Activated CD4-positive, alpha-beta T cell treated with anti-CD3 and anti-CD28 coated beads, Interleukin-2, amount 10 ng/mL, durations not matched to agents 7 days and 5 days (primary cell): ENCODE measurements at places on chromosomes 12 and 14. TPM values are rescaled to one million over a fixed set of nuclear protein-coding genes. Genes with fewer than 3 reads are reported as not detected.

Gene HCAR2
- total RNA-seq, result not detected

- no peaks in the 10 kb centered on the region for H3K4me1 ChIP-seq
- H3K36me3 ChIP-seq, result no peaks in the 10 kb centered on the region
- DNase-seq, result no peak
- no peak overlapping the region for H3K27ac ChIP-seq
Observed at GRCh38 chr14:101232340-101233020, 328.8 kb upstream of the DIO3 start.

GRCh38 chr14:101097109-101097793, 193.7 kb upstream of the RTL1 start:
- no peak for DNase-seq
- H3K4me1 ChIP-seq, result no peaks in the 10 kb centered on the region
- H3K36me3 ChIP-seq, result no peaks in the 10 kb centered on the region
- no peak overlapping the region for H3K4me3 ChIP-seq
- H3K27me3 ChIP-seq, result peaks cover 21% of the 10 kb centered on the region
- no peak overlapping the region for H3K27ac ChIP-seq

DNA sequence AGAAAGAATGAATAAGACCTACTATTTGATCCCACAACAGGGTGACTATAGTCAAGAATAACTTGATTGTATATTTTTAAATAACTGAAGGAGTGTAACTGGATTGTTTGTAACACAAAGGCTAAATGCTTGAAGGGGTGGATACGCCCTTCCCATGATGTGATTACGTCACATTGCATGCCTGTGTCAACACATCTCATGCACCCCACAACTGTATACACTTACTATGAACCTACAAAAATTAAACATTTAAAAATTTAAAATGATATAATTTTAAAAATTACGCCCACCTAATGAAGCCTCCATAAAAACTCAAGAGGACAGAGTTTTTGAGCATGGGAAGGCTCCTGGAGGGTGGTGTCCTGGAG, 94.5 kb downstream of the SCARB1 start:
- H3K4me1 ChIP-seq, result peaks cover 20% of the 10 kb centered on the region
- no peak overlapping the region for H3K27ac ChIP-seq
- H3K36me3 ChIP-seq, result no peaks in the 10 kb centered on the region
- no peak overlapping the region for H3K4me3 ChIP-seq

DNA sequence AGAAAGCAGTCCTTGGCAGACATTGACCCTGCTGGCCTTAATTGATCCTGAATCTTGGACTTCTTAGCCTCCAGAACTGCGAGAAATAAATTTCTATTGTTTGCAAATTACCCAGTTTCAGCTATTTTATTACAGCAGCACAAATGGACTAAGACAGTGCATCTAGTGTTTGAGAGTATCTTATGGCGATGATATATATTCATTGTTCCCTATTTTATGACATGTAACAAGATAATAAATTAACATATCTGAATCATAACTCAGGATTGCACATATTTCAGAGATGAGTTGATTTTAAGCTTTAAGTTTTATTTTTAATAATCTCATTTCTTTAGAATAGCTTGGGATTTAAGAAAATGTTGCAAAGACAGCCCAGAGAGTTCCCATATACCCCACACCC, 167.4 kb upstream of the FOXG1 start:
- DNase-seq, result no peak
- H3K27ac ChIP-seq, result no peak overlapping the region
- no peaks in the 10 kb centered on the region for H3K36me3 ChIP-seq
- H3K27me3 ChIP-seq, result no peaks in the 10 kb centered on the region
- H3K4me1 ChIP-seq, result no peaks in the 10 kb centered on the region
- no peak overlapping the region for H3K4me3 ChIP-seq

Gene ZC2HC1C
- 3.3 TPM for total RNA-seq

GRCh38 chr14:94355191-94355794, 32.2 kb upstream of the SERPINA6 start:
- DNase-seq, result peak; percentile 9
- no peak overlapping the region for H3K27ac ChIP-seq
- H3K27me3 ChIP-seq, result peaks cover 13% of the 10 kb centered on the region

Gene IFNG
- total RNA-seq, result 2.8 TPM

Gene OR4E2
- not detected for total RNA-seq

Gene FAM234B
- 4.4 TPM for total RNA-seq

GRCh38 chr12:12689647-12690300, 6.2 kb downstream of the GPR19 start:
- no peaks in the 10 kb centered on the region for H3K27me3 ChIP-seq
- peaks cover 27% of the 10 kb centered on the region for H3K36me3 ChIP-seq
- no peak overlapping the region for H3K27ac ChIP-seq
- no peak for DNase-seq
- H3K4me3 ChIP-seq, result no peak overlapping the region

Gene FAM186B
- 0.15 TPM for total RNA-seq

Gene TAPBPL
- 45.8 TPM for total RNA-seq

GRCh38 chr12:122184517-122184916, 1.6 kb downstream of the LRRC43 start:
- no peak overlapping the region for H3K27ac ChIP-seq
- H3K27me3 ChIP-seq, result peaks cover 11% of the 10 kb centered on the region
- H3K4me1 ChIP-seq, result peaks cover 14% of the 10 kb centered on the region
- DNase-seq, result no peak
- peak overlapping the region; percentile 13 for H3K4me3 ChIP-seq

DNA sequence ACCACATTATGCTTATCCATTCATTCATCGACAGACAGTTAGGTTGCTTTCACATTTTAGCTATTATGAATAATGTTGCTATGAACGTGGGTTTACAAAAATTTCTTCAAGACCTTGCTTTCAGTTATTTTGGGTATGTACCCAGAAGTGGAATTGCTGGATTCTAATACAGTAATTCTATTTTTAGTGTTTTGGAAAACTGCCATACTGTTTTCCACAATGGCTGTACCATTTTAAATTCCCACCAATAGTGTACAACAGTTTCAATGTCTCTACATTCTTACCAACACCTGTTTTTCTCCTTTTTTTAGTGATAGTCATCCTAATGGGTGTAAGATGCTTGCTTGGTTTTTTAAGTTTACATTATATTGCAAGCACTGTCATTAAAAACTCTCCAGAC, 147.5 kb downstream of the ZFP36L1 start:
- H3K27me3 ChIP-seq, result no peaks in the 10 kb centered on the region
- no peak overlapping the region for H3K27ac ChIP-seq
- peaks cover under 1% of the 10 kb centered on the region for H3K4me1 ChIP-seq
- H3K36me3 ChIP-seq, result peaks cover 3% of the 10 kb centered on the region
- DNase-seq, result no peak
- H3K4me3 ChIP-seq, result no peak overlapping the region

DNA sequence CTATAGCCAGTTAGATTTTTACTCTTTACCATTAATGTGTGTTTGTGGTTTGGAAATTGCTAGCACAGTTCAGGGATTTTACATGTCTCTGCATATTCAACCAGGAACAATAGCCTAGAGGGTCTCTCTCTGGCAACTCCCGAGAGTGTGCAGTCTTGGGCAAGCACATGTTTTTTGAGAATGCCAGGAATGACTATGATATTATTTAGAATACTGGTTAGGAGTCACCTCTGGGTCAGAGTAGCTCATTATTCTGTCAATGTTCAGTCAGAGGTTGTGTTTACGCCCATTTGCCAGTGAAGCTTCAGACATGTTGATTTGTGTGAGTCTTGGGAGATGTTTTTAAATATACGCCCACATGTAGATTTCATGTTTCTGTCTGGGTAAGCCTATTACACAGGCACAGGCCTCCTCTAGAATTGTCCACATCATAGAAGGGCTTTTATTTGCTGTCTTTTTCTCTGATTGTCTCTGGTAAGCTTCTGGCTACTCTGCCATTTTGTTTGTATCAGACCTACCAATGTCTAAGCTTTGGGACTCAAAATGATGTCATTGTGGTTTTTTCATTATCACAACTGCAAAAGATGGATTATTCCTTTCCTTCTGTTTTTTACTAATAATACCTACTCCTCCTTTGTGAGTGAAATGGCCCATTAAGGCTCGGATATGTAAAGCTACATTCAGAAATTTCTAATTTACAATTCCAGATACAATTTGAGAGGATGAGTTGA, 203.1 kb upstream of the PPFIA2 start:
- no peak overlapping the region for H3K4me3 ChIP-seq
- H3K27me3 ChIP-seq, result peaks cover 9% of the 10 kb centered on the region
- H3K27ac ChIP-seq, result no peak overlapping the region
- H3K36me3 ChIP-seq, result no peaks in the 10 kb centered on the region

GRCh38 chr14:95191445-95192199, 34.3 kb upstream of the DICER1 start:
- H3K4me3 ChIP-seq, result no peak overlapping the region
- peaks cover 12% of the 10 kb centered on the region for H3K27me3 ChIP-seq
- no peaks in the 10 kb centered on the region for H3K36me3 ChIP-seq
- no peaks in the 10 kb centered on the region for H3K4me1 ChIP-seq

DNA sequence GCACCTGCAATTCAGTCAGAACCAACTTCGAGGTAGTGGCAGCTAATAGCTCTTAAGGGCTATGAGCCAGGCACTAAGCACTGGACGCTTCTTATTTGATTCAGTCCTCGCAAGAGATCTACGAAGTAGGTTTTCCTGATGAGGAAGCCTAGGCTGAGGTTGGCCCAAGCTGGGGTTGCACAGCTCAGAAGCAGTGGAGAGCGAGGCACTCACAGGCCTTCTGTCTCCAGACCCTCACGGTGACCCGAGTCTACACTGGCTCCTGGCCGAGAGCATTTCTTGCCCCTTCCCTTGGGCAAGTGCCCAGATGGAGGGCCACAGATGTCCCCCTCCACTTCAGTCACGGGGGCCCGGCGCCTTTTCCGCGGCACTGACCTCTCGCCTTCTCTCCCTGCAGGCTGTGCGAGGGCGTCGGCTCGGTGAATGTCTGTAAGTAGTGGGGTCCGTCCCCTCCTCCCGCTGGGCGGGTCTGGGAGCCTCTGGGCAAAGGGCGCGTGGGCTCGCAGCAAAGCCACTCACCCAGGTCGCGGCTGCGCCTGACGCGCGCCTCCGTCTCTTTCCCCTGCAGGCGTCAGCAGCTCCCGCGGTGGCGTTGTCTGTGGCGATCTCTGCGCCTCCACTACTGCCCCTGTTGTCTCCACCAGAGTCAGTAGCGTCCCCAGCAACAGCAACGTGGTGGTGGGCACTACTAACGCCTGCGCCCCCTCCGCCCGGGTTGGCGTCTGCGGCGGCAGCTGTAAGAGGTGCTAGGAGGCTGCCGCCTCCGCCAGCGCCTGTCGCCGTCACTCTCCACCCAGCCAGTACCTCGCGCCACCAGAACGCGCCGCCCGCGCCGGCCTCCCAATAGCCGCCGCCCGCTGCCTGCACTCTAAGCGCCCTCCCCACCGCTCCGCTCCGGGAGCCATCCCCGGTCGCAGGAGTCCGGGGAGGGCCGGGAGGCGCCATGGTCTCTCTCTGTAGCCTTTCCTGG, 13.1 kb downstream of the KRT83 start:
- peaks cover 66% of the 10 kb centered on the region for H3K27me3 ChIP-seq
- H3K4me1 ChIP-seq, result peaks cover 19% of the 10 kb centered on the region
- peak; percentile 41 for DNase-seq
- peak overlapping the region; percentile 45 for H3K4me3 ChIP-seq
- H3K27ac ChIP-seq, result no peak overlapping the region

GRCh38 chr12:12039897-12040296, 30.8 kb upstream of the BCL2L14 start:
- peaks cover 15% of the 10 kb centered on the region for H3K27me3 ChIP-seq
- DNase-seq, result no peak
- no peaks in the 10 kb centered on the region for H3K36me3 ChIP-seq
- no peak overlapping the region for H3K27ac ChIP-seq
- H3K4me1 ChIP-seq, result no peaks in the 10 kb centered on the region

Gene INHBC
- total RNA-seq, result not detected

GRCh38 chr14:79177106-79177505, 1006.9 kb downstream of the NRXN3 start:
- H3K4me3 ChIP-seq, result no peak overlapping the region
- no peak for DNase-seq
- H3K36me3 ChIP-seq, result no peaks in the 10 kb centered on the region
- no peaks in the 10 kb centered on the region for H3K4me1 ChIP-seq

Gene ELK3
- 27.3 TPM for total RNA-seq

GRCh38 chr14:98167705-98168104, 1104.3 kb downstream of the BCL11B start:
- peaks cover 92% of the 10 kb centered on the region for H3K4me1 ChIP-seq
- DNase-seq, result peak; percentile 55
- H3K27me3 ChIP-seq, result no peaks in the 10 kb centered on the region

Gene CPNE8
- 3.7 TPM for total RNA-seq

Gene TAS2R43
- 1.7 TPM for total RNA-seq

DNA sequence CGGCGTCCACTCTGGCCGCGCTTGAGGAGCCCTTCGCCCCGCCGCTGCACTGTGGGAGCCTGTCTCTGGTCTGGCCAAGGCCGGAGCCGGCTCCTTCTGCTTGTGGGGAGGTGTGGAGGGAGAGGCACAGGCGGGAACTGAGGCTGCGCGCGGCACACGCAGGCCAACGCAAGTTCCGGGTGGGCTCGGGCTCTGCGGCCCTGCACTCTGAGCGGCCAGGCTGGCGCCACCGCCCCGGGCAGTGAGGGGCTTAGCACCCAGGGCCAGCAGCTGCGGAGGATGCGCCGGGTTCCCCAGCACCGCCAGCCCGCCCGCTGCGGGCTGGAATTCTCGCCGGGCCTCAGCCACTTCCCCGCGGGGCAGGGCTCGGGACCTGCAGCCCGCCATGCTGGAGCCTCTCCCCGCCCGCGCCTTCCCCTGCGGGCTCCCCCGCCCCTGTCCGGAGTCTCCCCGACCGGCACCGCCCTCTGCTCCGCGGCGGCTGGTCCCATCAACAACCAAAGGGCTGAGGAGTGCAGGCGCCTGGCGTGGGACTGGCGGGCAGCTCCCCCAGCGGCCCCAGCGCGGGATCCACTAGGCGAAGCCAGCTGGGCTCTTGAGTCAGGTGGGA, 921.2 kb upstream of the FOXG1 start:
- no peak overlapping the region for H3K27ac ChIP-seq
- H3K4me3 ChIP-seq, result no peak overlapping the region
- no peaks in the 10 kb centered on the region for H3K27me3 ChIP-seq
- no peaks in the 10 kb centered on the region for H3K36me3 ChIP-seq
- DNase-seq, result no peak
- H3K4me1 ChIP-seq, result no peaks in the 10 kb centered on the region

Gene LHX5
- total RNA-seq, result not detected

GRCh38 chr14:99675382-99675835, 8.7 kb upstream of the CYP46A1 start:
- peaks cover 17% of the 10 kb centered on the region for H3K4me1 ChIP-seq
- no peaks in the 10 kb centered on the region for H3K36me3 ChIP-seq
- H3K27me3 ChIP-seq, result peaks cover 5% of the 10 kb centered on the region
- no peak overlapping the region for H3K4me3 ChIP-seq

- H3K4me3 ChIP-seq, result no peak overlapping the region
- H3K36me3 ChIP-seq, result no peaks in the 10 kb centered on the region
- no peak overlapping the region for H3K27ac ChIP-seq
- H3K27me3 ChIP-seq, result no peaks in the 10 kb centered on the region
- H3K4me1 ChIP-seq, result no peaks in the 10 kb centered on the region
- no peak for DNase-seq
Observed at GRCh38 chr12:71124835-71125460, 32.9 kb downstream of the TSPAN8 start.

DNA sequence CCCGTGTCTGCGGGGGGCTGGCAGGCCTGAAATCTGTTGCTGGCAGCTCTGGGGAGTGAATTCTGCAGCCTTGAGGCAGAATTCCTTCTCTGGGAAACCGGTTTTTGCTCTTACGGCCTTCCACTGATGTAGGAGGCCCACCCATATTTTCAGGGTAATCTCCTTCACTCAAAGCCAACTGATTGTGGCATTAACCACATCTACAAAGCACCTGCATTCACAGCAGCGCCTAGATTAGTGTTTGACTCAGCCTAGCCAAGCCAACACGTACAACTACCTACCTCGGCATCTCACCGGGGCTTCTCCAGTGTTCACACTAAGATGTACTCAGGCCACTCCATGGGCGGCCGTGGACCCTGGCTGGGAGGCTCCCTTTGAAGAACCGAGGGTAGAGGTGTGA, 15.8 kb downstream of the C12orf43 start:
- DNase-seq, result no peak
- H3K4me3 ChIP-seq, result no peak overlapping the region
- peaks cover 4% of the 10 kb centered on the region for H3K4me1 ChIP-seq
- H3K27me3 ChIP-seq, result peaks cover 2% of the 10 kb centered on the region
- H3K27ac ChIP-seq, result no peak overlapping the region
